Chondrocyte (in vitro differentiated cells): ENCODE measurements at places on chromosomes 11 and 22. TPM values are rescaled to one million over a fixed set of nuclear protein-coding genes. Genes with fewer than 3 reads are reported as not detected.

DNA sequence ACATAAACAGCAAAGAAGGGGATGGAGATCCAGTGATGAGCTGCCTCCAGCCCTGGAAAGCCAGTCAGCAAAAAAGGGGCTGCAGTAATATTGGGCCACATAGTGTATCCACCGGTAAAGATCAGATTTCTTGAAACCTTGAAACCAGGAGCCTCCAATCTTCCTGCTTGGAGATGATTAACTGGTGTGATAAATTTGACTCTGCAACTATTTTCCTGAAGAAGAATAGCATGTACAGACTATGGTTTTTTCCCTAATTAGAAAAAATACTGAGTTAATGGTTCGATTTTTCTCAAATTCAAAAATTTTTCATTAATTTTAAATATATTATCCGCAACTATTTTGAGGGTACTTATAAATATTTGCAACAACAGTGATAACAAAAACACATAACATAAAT is at the start of gene OR51B2:
Gene OR51B2 (minus strand): TSS at position 101 of the 400 bp plus-strand sequence. CDS start 0 bp downstream, at position 101.
- no peak for DNase-seq

The MPEG1 gene
- total RNA-seq, result not detected in 3 replicates

DNA sequence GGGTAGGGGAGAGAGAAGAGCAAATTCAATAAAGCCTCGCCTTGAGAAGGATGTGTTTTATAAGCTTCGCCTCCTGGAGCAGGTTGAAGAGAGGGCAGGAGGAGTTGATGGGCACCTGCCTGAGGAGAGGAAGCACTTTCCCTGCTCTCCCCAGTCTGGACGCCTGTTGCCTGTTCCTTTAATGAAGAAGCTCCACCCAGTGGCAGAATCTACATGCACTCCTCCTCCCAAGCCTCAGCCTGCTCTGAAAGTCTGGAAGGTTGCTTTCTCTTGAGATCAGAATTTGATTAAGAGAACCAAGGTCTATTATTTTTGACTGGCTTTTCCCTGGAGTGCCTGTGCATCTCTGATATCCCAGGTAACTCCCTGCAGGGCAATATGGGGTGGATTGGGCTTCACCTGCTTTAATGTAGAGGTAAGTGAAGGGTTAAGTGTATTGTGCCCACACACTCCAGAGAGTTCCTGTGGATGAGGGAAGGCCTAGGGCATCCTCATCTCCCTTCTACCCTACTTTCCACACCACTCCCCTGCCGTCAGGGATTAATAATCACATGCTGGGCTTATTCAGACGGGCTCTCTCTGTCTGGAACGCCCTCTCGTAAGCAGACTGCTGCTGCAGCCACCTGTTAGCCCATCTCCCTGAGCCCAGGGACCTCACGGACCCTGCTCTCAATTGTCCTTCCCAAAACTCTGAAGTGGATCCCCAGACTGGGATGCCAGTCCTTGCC is 22.3 kb downstream of the NTM start:
- DNase-seq, result no peak

DNA sequence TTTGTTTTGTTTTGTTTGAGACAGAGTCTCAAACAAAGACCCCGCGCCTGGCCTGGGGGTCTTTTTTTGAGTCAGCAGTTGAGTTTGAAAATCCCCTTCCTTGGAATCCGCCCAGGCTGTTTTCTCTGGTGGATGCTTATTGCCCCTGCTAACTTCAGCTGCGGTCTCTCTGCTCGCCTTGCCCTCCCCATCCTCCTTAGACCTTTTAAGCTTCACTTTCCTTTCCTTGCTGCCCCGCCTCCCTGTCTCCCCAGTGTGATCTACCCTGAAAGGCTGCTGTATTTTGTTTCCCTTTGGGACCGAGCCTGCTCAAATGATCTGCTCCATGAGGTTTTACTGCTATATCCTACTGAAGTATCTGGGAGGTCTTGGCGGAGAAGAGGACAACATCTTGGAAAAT is 2.5 kb downstream of the USP18 start:
- no peak for DNase-seq

The SCGB1D1 gene
- not detected in 3 replicates for total RNA-seq

The ARHGAP1 gene
- 109 to 163 TPM (median 155 TPM) in 3 replicates for total RNA-seq

DNA sequence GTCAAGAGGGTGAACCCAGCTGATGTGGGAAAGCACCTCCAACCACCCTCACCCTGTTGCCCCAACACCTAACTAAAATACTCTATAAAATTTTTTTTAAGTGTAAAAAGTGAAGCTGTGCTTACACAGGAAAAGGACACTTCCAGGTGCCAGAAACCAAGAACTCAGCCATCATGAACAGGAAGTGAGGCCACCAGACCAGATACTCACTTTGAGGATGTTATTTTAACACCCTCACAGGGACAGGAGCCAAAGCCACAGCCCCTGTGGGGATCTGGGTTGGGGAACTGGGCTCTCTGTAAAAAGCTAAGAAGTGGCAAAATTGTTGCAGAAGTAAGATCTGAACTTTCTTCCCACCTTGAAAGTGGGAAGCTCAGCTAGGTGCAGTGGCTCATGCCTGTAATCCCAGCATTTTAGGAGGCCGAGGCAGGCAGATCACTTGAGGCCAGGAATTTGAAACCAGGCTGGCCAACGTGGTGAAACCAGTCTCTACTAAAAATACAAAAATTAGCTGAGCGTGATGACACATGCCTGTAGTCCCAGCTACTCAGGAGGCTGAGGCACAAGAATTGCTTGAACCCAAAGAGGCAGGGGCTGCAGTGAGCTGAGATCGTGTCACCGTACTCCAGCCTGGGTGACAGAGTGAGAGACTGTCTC is 3.8 kb downstream of the RSPH14 start:
- no peak for DNase-seq

DNA sequence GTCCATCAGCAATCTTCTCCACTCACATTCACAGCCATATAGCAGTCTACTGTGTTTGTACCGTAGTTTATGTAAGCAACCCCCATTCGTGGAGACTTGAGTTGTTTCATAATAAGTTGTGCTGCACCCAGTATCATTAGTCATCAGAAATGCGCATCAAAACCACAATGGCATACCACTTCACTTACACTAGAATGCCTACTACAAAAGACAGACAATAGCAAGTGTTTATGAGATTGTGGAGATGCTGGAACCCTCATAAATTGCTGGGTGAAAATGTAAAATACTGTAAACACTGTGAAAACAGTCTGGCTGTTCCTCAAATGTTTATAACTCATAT is 133.3 kb downstream of the ATXN10 start:
- no peak for DNase-seq

DNA sequence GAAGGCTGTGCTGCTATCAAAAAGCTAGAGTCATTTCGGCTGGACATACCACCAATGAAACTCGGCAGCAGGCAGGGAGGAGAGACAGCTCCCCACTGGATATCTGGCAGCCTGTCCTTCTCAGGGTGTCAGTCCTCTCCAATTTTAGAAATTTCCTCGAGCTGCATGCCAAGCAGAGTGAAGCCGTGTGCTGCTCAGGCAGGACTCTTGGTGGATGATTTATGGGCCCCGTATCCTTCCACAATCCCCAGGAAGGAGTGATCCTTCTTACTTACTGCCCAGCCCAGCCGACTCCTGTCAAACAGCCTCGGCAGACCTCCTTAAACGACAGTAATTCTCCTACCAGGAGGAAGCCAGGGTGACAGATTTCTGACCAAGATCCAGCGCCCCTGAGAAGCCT is 410.4 kb downstream of the TENM4 start:
- DNase-seq, result no peak

GRCh38 chr22:28108851-28109250 is 189.8 kb upstream of the PITPNB start:
- DNase-seq, result no peak

The OR6T1 gene
- not detected in 3 replicates for total RNA-seq

- no peak for DNase-seq
These were observed 406.2 kb downstream of the METTL15 start for GRCh38 chr11:28514391-28514790.

- no peak for DNase-seq
These were observed 1.4 kb downstream of the SPCS2 start for GRCh38 chr11:74950374-74950969.

The IL10RA gene
- total RNA-seq, result 0.12 to 0.77 TPM in 2 of 3 replicates, not detected in the other

- DNase-seq, result no peak
These were observed 18.3 kb downstream of the OTUB1 start for GRCh38 chr11:64004590-64004984.

The IGF2 gene
- 107 to 716 TPM (median 110 TPM) in 3 replicates for total RNA-seq

GRCh38 chr22:41668971-41669911 is 19.4 kb downstream of the SNU13 start:
- peak; percentile 29 for DNase-seq

DNA sequence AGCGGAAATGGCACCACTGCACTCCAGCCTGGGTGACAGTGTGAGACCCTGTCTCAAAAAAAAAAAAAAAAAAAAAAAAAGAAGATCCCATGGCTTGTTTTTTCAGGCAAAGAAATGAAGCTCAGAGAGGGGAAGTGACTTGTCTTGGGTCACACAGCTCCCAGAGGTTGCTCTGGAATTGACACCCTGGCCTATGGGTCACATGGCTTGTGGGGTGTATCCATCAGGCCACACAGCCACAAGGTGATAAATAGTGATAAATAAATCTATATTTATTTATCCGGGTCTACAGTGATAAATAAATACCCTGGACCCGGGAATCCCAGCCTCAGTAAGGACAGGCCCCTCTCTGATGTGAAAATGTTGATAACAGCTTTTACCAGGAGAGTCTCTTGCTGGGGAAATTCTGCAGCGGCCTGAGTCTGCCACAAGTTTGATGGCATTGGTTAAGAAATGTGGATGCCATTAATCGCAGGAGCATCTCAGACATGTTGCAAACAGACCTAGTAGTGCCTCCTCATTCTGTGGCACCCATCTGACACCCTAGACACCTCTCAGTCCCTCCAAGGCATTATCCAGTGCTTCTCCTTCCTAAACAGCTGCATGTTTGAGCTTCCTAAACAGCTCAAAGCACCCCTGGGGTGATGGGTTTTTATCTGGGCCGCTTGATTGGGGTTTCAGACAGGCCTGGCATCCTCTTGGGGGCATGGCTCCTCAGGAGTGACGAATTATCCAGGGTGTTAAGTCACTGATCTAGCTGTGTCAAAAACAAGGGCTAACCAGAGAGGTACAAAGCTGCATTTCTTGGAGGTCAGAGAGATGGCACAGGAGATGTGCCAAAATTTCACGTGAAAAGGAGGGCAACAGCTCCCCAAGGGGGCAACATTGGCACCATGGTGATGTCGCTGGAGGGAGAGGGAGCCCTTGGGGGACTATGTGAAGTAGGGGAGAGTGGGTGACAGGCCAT is 1.9 kb upstream of the EMID1 start:
- no peak for DNase-seq

DNA sequence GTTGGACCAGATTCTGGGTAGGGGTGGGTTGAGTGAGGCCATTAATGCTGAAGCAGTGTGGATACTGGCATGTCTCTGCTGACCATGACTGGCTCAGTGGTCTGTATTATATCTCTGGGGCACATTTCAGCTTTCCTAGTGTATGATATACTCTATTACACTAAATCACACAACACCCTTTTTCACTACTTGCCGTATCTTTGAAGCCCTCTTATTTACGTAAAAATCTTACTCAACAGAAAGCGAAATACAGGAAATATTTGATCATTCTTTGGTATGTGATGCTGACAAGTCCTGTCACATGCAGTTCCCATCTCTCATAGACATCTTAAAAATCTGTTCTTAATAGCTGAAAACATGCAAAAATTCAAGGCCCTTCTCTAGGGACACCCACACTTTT is 40.3 kb downstream of the OR5B17 start:
- no peak for DNase-seq

- DNase-seq, result no peak
These were observed 30.0 kb upstream of the PTPRJ start for GRCh38 chr11:47950396-47950795.

GRCh38 chr11:10041748-10042446 is 252.1 kb downstream of the SBF2 start:
- DNase-seq, result no peak

GRCh38 chr11:75311858-75312288 is 39.6 kb downstream of the ARRB1 start:
- DNase-seq, result no peak

The MYEOV gene
- 0.87 TPM in 1 of 3 replicates, not detected in the others for total RNA-seq

The CHID1 gene
- total RNA-seq, result 87.6 to 115 TPM (median 90.3 TPM) in 3 replicates

GRCh38 chr22:48919187-48919590 is 908.5 kb downstream of the BRD1 start:
- no peak for DNase-seq

DNA sequence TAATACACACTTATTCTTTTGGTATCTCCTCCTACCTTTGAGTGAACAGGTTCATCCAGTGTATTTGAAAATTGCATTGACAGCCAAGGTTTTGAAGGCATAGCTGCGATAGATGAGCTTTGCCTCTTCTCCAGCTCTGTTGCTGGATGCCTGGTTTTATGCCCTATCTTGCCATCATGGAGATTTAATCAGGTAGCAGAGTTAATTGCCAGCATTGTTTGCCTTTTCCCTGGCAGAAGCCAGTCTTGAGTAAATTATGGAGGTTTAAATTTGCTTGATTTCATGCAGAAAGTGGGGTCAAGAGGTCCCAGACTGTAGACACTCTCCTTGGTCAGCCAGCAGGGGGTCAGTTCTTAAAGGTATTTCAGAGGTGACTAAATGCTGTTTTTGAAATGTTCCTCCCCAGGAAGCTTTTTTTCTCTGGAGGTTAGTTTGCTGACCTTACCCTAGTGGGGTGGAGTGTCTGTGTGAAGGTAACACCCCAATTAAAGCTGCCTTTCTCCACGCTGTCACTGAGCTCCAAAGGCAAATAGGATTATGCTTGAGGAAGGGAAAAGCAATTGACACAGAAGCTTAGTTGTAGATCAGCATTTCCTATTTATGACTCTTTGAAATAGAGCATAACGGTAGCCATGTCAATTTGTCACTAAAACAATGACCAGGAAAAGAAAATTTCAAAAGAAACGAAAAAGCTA is 96.0 kb downstream of the EXT2 start:
- DNase-seq, result no peak

DNA sequence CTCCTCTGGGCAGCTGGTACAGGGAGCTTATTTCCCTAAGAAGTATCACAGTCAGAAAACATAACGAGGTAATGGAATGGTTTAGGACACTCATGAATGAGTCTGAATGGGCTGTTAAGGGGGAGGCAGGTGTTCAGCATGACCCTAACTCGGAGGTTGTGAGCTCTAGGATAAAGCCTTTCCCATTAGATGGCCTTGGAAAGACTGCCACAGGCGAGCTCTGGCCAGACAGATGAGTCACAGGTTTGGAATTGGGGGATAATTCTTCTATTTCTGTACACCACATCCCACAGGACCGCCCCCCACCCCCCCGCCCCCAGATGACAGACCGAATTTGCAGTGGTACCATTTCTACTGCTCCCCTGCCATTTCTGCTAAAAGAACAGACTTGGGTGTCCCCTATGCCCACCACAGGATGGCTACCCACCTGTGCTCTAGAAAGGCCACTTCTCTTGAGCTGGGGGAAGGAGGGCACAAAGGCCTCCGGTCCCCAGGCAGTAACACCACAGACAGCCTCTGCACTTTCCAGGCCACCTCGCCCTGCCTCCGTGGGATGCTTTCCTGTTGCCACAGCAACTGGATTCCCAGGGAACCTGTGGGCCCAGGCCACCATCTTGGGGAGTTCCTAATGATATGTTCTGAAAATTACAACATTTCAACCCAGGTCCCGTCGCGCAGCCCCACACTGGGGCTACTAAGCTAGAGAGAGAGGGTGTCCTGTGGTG is 76.7 kb downstream of the TRIM29 start:
- DNase-seq, result no peak

The PAX6 gene
- total RNA-seq, result not detected in 3 replicates
